ENCODE measurements at places on chromosomes 5 and 9.

GRCh38 chr9:129823542-129823934 lies 398 bp downstream of the TOR1A start:
- peaks cover 11% of the 10 kb centered on the region for H3K36me3 ChIP-seq
- H3K4me1 ChIP-seq: peaks cover 10% of the 10 kb centered on the region
- no peaks in the 10 kb centered on the region for H3K27me3 ChIP-seq
- H3K27ac ChIP-seq: no peak overlapping the region

DNA sequence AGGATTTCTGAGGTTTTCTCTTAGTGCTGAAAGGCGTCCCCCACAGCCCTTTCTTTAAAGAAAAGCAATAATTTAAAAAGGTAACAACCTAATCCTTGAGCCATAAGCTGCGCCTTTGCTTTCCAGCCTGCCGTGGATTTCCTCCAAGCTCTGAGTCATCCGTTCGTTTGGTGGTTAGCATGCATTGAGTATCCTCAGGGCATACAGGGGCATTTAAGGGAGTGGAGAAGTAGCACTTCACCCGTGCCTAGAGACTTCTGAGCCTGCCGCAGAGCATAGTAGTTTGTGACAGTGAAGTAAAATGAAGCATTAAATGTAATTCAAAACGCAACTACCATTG lies 892 bp upstream of the TNC start:
- peaks cover 62% of the 10 kb centered on the region for H3K27me3 ChIP-seq
- H3K36me3 ChIP-seq: no peaks in the 10 kb centered on the region
- H3K27ac ChIP-seq: peak overlapping the region; percentile 61
- peak overlapping the region; percentile 86 for H3K4me3 ChIP-seq
- peaks cover 33% of the 10 kb centered on the region for H3K4me1 ChIP-seq
- DNase-seq: no peak

GRCh38 chr9:120603591-120603990 lies 23.6 kb upstream of the CDK5RAP2 start:
- no peak overlapping the region for H3K4me3 ChIP-seq
- H3K36me3 ChIP-seq: peaks cover 16% of the 10 kb centered on the region
- DNase-seq: no peak
- no peaks in the 10 kb centered on the region for H3K27me3 ChIP-seq

GRCh38 chr9:137281345-137282116 lies 4.0 kb downstream of the TOR4A start:
- H3K36me3 ChIP-seq: no peaks in the 10 kb centered on the region
- DNase-seq: peak; percentile 68
- peaks cover 5% of the 10 kb centered on the region for H3K4me1 ChIP-seq
- H3K27ac ChIP-seq: no peak overlapping the region
- peaks cover 19% of the 10 kb centered on the region for H3K27me3 ChIP-seq

GRCh38 chr5:128925973-128926372 lies 39.3 kb upstream of the SLC27A6 start:
- H3K4me1 ChIP-seq: no peaks in the 10 kb centered on the region
- H3K27ac ChIP-seq: no peak overlapping the region
- no peak for DNase-seq
- no peaks in the 10 kb centered on the region for H3K27me3 ChIP-seq
- H3K4me3 ChIP-seq: no peak overlapping the region

DNA sequence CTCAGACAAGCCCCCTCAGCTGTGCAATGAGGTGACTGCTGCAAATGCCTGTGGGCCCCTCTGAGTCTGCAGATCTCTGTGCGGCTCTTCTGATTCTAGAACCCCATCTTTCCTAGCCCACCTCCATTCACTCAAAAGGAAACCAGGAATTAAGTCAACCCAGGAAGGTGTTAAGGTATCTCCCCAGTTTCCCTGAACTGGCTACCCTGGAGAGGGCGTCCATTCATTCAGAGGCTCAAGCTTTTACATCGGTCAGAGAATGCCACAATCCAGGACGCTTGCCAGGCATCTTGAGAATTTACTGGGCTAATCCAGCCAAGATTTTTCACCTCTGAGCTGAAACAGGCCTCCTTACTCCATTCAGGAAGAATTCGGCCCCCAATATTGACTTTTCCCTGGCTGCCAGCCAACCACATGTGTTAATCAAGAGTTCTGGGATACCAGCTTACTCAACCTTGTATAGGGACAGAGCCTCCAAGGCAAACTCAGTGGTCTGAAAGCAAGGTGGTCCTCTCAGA lies 889 bp upstream of the ADAMTS12 start:
- peaks cover 41% of the 10 kb centered on the region for H3K27me3 ChIP-seq
- peaks cover 32% of the 10 kb centered on the region for H3K4me1 ChIP-seq
- DNase-seq: no peak
- peak overlapping the region; percentile 92 for H3K4me3 ChIP-seq

DNA sequence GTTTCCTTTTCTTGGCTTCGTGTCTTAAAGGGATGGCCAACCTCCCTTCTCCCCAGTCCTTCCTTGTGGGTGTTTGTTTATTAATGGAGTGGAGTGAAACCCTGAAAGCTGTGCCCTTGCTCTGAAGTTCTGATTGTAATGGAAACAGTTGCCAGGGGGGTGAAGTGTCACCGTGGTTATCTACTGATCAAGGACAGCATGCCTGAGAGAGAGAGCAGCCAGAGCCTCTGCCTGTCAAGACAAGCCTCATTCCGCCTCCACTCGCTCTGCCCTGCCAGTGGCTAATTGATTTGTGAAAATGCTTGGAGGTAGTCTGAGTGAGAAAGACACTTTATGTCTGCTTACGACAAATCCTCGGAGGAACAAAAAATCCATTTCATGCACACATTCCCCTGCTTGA lies 143.7 kb upstream of the SLC30A5 start:
- no peak overlapping the region for H3K27ac ChIP-seq
- peaks cover 21% of the 10 kb centered on the region for H3K4me1 ChIP-seq
- no peaks in the 10 kb centered on the region for H3K36me3 ChIP-seq
- H3K27me3 ChIP-seq: peaks cover 18% of the 10 kb centered on the region

DNA sequence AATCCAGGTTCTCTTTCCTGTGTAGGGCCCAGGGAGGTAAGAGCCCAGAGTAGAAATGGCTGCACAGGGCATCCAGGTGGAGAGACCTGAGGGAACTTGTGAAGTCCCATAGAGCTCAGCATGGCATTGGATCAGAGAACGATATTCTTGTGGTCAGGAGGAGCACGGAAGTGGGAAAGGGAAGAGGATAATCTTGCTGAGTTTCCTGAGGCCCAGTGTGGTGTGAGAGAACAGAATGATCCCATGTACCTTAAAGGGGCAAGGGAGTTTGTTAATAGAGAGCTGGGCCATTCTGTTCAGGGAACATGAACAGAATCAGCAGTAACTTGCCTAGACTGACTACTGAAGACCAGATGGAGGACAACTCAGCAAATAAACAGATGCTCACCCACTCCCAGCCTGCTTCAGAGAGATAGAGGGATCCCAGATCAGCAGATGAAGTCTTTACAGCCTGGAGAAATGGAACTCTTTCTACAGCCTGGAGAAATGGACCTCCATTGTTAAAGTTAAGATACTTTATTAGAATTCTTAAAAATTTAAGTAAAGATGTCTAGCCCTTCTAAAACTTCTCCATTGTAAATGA lies 119.7 kb upstream of the ELL2 start:
- DNase-seq: no peak
- no peaks in the 10 kb centered on the region for H3K36me3 ChIP-seq
- H3K4me3 ChIP-seq: no peak overlapping the region
- H3K27me3 ChIP-seq: peaks cover 5% of the 10 kb centered on the region
- peaks cover 10% of the 10 kb centered on the region for H3K4me1 ChIP-seq

GRCh38 chr5:67244345-67244793 lies 47.8 kb upstream of the CD180 start:
- peaks cover 34% of the 10 kb centered on the region for H3K4me1 ChIP-seq
- no peaks in the 10 kb centered on the region for H3K36me3 ChIP-seq
- no peak overlapping the region for H3K4me3 ChIP-seq
- DNase-seq: no peak
- no peak overlapping the region for H3K27ac ChIP-seq

DNA sequence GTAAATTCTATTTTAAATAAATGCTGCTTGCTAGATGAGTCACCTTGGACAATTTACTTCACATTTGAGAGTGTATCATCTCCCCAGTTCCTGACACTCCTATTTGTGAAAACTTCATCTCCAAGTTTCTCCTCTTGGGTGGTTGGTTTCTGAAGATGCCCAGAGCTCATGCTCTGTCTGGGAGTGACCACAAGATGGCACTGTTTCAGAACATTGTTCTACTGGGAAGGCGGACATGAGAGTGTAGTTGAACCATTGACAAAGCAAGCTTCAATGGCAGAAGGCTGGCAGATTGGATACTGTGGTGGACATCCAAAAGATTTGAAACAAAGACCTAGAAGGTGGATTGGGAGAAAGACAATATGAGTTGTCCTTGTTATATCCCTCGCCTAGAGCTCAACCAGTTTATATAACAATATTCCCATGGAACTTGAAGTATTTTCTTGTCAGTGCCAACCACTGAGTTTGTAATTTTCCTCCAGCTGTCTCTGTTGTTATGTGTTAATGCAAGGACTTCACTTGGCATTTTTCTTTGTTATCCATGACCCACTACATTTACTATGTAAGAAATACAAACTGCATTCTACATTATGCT lies 234.3 kb upstream of the ANKH start:
- no peak overlapping the region for H3K4me3 ChIP-seq
- no peaks in the 10 kb centered on the region for H3K27me3 ChIP-seq
- no peaks in the 10 kb centered on the region for H3K4me1 ChIP-seq

DNA sequence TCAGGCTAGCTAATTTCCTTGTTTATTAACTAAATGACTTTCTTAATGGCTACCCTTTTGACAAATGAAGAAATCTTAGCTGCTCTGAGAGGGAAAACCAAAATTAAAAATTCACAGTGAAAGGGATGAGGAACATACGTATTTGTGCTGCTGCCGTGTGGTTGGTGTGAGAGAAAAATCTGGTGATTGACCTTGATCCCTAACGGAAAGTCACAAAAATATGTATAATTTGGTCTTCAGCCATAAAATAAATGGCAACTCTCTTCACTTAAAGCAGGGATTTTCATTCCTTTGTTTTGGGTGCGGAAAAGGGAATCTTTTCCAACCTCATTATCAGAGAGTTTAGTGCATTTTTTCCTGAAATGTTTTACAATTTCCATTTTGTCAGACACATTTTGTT lies 40.4 kb downstream of the PAM start:
- DNase-seq: no peak
- no peaks in the 10 kb centered on the region for H3K36me3 ChIP-seq
- no peaks in the 10 kb centered on the region for H3K27me3 ChIP-seq

DNA sequence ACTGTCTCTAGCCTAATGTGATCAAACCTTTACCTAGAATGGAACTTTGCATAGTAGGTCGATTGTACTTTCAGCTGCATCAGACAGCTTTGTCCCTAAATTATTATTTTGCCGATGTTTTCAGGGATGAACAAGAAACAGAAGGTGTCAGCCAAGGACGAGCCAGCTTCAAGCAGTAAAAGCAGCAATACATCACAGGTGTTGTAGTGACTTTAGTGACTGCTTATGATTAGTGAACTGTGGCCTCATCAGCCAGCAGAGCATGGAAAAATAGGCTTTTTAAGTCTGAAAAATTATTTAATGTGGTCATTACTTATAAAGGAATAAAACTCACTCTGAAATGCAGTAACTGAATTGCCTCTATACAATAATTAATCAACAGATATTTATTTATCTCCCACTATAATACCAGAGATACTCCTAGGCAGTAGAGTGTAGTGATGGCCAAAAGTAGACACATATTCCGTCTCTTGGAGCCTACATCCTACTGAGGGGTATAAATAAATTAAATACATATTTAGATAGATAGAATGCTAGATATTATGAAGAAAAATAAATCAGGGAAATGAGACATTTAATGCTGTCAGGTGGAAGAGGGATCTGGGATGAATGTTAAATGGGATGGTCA lies 166.3 kb downstream of the PARP8 start:
- no peak overlapping the region for H3K27ac ChIP-seq
- H3K4me1 ChIP-seq: no peaks in the 10 kb centered on the region
- H3K36me3 ChIP-seq: peaks cover 9% of the 10 kb centered on the region
- no peak overlapping the region for H3K4me3 ChIP-seq
- H3K27me3 ChIP-seq: no peaks in the 10 kb centered on the region

GRCh38 chr5:23474315-23474714 lies 33.1 kb upstream of the PRDM9 start:
- H3K27ac ChIP-seq: no peak overlapping the region
- no peaks in the 10 kb centered on the region for H3K36me3 ChIP-seq
- H3K4me3 ChIP-seq: no peak overlapping the region
- no peaks in the 10 kb centered on the region for H3K27me3 ChIP-seq
- H3K4me1 ChIP-seq: no peaks in the 10 kb centered on the region
- DNase-seq: no peak

GRCh38 chr5:97072696-97073095 lies 69.7 kb downstream of the LIX1 start:
- no peak overlapping the region for H3K27ac ChIP-seq
- peaks cover 4% of the 10 kb centered on the region for H3K36me3 ChIP-seq
- no peak for DNase-seq
- peaks cover 10% of the 10 kb centered on the region for H3K4me1 ChIP-seq
- H3K4me3 ChIP-seq: no peak overlapping the region

All from type B pancreatic cell (in vitro differentiated cells).